ENCODE measurements at places on chromosomes 7 and 10. TPM values are rescaled to one million over a fixed set of nuclear protein-coding genes. Genes with fewer than 3 reads are reported as not detected.

GRCh38 chr7:6198689-6199595 lies 73.5 kb downstream of the CYTH3 start:
- DNase-seq, result no peak

DNA sequence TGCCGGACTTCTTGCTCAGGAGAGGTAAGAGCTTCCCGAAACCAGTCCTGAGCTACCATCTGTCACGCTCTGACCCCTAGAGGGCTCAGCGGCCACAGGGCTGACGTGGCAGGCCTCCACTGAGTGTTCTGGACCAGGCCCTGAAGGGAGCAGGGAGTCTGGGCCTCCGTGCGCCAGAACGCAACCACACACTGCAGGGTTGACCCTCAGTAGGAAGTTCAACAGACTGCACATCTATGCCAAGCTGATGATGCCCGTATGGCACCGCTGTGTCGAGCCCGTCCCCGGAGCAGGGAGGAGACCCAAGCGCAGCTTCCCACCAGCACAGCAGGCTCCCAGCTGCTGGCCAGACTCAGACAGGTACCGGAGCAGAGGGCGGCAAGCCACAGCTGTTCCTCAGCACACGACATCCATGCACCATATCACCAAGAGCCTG lies 39.2 kb downstream of the CAMK2B start:
- peak; percentile 25 for DNase-seq

GRCh38 chr7:102044984-102045673 lies 227.7 kb downstream of the CUX1 start:
- DNase-seq, result peak; percentile 75

- peak; percentile 87 for DNase-seq
Observed at GRCh38 chr7:1458683-1459511, at the start of gene MICALL2. TSS of gene MICALL2 (minus strand) at chr7:1459470. CDS start at chr7:1459326, 144 bp downstream.

GRCh38 chr7:12322284-12322902 lies 81.3 kb downstream of the VWDE start:
- no peak for DNase-seq

- no peak for DNase-seq
Observed at GRCh38 chr10:74231375-74231774, 80.4 kb downstream of the ADK start.

- peak; percentile 89 for DNase-seq
Observed at GRCh38 chr10:89207181-89207800, at the start of gene CH25H. TSS of gene CH25H (minus strand) at chr10:89207317. CDS start at chr10:89207292, 25 bp downstream.

DNA sequence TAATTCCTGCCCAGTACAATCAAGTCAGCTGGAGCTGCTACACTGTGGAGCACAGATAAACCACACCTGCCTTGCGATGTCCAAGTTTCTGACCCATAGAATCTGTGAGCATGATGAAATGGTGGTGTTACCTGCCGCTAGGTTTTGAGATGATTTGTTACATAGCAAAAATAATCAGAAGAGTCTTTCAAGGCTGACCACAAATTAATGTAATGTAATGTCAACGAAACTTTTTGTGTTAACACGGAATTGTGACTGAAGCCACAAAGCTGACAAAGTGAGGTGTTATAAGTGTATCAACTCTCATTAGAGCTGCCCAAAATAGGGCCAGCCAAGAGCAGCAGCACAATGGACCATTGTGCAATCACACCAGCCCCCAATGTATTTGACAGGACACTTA lies 75.7 kb downstream of the AHR start:
- DNase-seq, result no peak

DNA sequence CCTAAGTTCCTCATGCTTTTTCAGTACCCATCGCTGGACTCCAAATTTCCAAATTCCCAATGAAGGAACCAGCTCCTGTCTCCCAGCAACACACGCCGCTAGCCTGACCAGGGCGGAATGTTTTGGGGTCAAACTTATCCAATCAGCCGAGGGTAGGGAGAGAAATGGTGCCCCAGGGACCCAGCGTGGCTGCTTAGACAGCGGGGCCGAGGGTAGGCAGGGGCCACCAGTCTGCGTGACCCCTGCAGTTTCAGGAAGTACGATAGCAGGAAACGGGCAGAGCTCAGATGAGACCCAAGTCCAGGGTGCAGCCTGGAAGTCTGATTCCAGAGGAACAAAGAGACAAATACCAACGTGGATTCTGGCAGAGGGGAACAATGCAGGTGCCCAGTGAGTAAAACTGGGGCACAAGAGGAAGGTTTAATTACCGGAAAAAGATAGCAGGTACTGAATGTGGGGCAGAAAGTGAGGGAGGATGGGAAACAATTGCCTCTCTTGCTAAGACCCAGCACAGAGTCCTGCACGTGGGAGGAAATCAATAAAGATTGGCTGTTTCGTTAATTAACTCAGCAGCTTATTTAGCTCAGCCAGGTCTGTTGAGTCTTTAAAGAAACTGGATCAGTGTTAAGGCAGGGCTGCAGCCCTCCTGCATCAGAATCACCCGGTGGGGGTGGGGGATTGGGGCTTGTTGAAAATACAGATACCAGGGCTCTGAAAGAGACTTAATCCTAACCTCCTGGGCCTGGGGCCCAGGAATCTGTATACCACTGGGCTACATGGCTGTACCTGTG lies 50.4 kb upstream of the NFE2L3 start:
- no peak for DNase-seq

- DNase-seq, result peak; percentile 64
Observed at GRCh38 chr7:33837356-33837851, 67.9 kb upstream of the BMPER start.

GRCh38 chr7:127873151-127873550 lies 158.1 kb downstream of the LRRC4 start:
- DNase-seq, result no peak

DNA sequence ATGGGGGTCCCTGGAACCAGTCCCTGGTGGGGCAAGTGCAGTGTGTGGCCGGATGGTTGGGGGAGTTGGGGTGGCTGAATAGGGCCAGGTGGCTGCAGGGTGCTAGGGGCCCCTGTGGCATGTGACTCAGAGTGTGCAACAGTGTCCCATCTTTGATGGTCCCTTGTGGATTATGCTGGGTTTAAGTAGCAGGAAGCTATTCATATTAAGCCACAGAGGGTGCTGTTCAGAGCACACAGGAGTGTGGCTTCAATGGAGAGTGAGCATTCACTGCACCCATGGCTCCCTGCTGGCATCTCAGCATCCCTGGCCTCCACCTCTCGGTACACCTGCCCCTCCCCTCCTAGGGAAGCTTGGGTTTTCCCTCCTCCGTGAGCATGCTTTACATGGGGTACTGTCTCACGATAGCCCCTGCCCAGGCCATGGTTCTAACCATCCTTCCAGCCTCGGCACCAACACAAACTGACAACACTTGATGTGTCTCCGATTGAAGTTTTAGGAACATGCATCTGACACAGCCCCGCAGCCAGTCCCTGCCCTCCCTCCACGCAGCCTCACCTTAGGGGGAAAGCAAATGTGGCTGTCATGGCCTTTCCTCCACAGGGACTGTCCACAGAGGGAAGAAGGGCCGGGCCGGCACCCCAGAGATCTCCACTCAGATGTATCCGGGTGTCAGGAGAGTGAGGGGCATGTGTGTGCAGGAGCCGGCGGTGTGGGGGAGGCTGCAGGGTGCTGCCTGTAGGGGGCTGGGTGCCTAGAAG lies 30.4 kb upstream of the PPIF start:
- DNase-seq, result no peak

DNA sequence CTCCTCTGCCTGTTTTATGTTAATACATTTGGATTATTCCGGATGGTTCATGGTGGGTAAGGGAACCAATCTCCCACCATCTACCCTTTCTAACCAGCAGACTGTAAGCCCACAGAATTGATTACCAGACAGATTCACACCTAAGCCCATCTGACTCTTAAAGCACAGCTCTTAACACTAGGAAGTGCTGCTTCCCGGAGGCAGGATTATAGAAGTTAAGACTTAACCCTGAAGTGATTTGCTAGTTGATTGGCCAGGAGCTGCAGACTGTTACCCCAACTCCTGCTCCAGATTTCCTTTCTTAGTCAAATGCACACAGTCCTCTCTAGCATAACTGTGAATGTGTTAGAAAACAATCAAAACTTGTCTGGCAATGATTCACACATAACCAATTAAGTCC lies 221.7 kb downstream of the CDK14 start:
- no peak for DNase-seq

DNA sequence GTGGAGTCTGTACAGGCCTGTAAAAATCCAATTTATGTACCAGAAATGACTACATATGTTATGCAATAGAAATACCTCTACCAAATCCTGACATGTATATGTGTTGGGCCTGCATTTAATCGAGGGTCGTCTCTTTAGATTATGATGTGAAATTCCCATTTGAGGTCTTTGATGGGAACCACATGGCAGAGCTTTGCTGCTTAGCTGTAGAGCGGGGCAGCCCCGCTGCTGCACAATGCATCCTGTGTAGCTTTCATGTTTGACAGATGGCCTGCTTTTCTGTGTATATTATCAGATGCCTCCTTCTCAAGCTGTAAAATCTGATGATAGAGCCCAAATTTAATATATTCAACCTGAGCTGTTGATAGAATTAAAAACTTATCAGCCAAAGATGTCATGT lies 65.8 kb downstream of the RAB18 start:
- DNase-seq, result no peak

DNA sequence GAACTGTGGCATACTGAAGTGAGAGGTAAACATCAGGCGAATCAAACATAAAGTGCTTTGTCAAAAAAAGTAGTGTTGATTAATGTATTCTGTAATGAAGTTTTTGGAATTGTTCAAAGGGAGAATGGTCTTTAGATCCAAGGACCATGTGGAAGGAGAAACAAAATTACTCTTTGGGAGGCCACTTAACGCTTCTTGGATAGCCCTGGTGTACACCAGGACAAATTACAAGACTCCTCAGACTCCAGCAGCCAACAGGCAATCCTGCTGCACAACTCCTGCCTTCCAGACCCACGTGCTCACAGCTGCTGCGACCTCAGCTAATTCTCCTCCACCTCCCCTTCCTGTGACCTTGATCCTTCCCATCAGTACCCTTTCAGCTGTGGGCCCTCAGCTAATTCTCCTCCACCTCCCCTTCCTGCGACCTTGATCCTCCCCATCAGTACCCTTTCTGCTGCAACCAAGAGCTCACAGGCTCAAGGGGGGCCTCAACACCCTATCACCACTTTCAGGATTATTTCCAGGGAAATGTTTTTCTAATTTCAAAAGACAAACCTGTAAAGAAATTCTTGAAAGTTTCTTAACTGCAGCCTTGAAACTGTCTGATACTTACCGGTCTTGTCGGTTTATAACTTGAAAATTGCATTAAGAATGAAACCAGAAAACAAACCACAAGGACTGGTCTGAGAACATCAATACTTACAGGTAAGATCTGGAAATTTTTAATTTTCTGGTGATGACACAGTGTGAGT lies 29.7 kb upstream of the DDC start:
- DNase-seq, result no peak

DNA sequence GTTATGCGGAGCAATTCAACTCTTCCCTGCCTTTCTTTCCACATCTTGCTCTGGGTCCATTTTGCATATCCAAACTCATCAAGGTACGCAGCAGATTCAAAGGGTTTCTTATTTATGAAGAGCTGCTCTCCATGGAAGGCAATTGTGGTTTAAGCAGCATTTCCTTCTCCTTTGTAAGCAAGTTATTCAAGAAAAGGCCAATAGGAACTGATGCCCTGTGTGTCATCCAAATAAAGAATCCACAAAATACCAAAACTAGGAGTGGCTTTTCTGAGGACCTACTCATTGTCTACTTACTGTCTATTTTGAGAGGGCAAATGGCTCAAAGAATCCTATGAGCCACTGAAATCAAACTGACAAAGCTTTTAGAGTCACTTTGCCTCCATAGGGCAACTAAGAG lies 253.1 kb downstream of the PTEN start:
- DNase-seq, result no peak

GRCh38 chr10:59688921-59689351 lies 20.7 kb downstream of the SLC16A9 start:
- no peak for DNase-seq

COL28A1 gene
- total RNA-seq, result 182 TPM

FAM3C gene
- total RNA-seq, result 56.2 TPM

ZNF282 gene
- 27.2 TPM for total RNA-seq

SEC23IP gene
- 45.6 TPM for total RNA-seq

FOXL3 gene
- total RNA-seq, result not detected

TMEM178B gene
- total RNA-seq, result 1.1 TPM

All from sciatic nerve (tissue), 2 donors.